NCI-H2081 (cell line): ENCODE measurements at places on chromosomes 7 and 10.

- no peak for DNase-seq
Observed at GRCh38 chr10:61458031-61458430, 4.8 kb upstream of the TMEM26 start.

DNA sequence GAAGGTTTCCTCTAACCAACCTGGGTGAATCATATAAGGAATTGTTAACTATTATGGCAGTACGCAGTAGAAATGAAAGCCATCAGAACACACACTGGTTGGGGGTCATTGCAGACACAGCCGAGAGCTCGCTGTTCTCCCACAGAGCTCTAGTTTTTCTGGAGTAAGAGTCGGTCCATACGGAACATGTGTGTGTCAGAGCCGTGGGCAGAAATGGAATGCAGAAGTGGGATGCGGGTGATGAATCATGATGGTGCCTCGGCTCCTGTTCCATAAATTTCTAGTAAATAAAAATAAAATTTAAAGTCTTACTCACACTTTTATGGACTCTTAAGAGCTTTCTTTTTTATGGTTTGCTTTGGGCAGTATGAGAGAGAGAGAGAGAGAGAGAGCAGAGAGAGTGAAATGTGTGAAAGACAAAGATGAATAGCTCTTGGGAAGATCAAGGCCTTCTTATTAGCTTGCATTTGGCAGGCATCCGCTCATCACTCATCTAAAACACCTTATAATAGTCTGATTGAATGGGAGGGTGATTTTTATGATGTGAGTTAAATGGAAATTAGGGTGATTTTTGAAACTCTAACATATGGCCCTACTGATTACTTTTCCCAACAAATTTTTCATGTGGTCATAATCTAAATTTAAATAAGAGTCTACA lies 98.8 kb upstream of the PFKP start:
- no peak for DNase-seq

DNA sequence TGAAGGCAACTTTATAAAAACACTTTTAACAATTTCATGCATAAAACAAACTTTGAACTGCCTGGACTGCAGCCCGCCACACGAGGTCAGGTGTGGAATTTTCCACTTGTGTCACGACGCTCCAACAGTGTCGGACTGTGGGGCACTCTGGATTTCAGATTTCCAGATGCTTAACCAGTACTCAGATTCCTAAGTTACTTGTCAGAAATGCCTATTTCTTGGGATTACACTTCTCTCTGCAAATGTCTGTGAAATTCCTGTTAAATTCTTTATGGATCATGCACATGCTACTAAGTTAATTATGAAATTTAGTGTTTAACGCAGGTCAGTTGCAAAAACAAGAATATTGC lies 473 bp upstream of the GPER1 start:
- DNase-seq: no peak

GRCh38 chr7:82263920-82264782 lies 179.4 kb downstream of the CACNA2D1 start:
- peak; percentile 48 for DNase-seq

DNA sequence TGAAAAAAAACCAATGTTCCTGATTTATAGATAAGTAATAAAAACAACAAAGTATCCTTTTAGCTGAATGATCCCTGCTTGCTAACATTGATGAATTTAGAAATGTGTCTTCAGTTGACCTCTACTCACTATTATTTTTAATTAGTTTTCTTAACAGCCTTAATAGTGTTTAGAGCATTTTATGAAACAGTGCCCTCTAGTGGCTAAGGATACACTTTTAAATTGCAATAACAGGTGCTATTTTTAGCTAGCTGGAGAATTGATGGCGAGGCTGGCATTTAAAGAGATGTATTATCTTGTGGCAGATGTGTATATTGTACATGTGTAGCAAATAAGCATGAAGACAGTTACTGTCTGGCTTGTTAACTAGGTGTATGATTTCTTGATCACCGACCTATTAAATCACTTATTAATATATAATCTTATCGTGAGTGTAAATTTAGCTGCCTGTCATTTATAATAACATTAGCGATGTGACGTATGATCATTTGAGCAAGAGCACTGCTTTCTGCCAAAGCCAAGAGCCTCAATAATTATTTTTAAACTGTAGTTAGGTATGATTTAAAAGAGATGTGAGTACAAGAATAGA lies 451.9 kb downstream of the DPP6 start:
- DNase-seq: peak; percentile 69
